Hematopoietic multipotent progenitor cell treated with erythropoietin and hydrocortisone succinate and interleukin-3 and kit ligand, for 4 days (in vitro differentiated cells): ENCODE measurements at places on chromosomes 4 and X.

- DNase-seq: no peak
Measured at GRCh38 chr4:57462843-57463242, 352.7 kb upstream of the IGFBP7 start.

- no peak for DNase-seq
Measured at GRCh38 chr4:144599621-144600020, 46.3 kb upstream of the HHIP start.

DNA sequence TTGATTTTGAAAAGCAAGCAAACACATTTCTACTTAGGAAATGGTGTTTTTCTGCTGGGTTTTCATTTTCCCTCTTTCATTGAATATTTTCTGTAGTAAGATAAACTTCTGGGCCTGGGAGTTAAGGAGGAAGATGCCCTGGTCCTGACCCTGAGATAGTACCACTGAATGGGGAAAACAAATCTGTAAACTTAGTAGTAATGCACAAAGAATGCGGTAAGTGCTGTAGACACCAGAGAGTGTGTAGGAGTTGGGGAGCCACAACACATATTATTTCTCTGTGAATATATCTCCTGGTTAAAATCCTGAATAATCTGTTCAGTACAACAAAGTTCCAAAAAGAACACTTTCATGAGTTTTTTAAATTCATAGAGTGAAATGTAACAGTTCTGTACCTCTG, 178.3 kb downstream of the MAPK10 start:
- no peak for DNase-seq

GRCh38 chr4:106353786-106354185, 14.8 kb downstream of the GIMD1 start:
- no peak for DNase-seq

GRCh38 chr4:40923316-40924095, 173.8 kb downstream of the NSUN7 start:
- DNase-seq: no peak

DNA sequence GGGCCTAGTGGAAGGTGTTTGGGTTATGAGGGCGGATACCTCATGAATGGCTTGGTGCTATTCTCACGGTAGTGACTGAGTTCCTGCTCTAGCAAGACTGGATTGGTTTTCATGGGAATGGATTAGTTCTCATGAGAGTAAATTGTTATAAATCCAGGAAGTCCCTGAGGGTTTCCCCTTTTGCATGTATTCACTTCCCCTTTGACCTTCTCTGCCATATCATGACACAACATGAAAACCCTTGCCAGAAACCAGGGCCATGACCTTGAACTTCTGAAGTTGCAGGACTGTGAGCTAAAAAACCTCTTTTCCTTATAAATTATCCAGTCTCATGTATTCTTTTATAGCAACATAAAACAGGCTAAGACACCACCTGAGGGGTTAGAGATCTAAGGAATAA, 529.7 kb upstream of the RPS6KA3 start:
- no peak for DNase-seq

DNA sequence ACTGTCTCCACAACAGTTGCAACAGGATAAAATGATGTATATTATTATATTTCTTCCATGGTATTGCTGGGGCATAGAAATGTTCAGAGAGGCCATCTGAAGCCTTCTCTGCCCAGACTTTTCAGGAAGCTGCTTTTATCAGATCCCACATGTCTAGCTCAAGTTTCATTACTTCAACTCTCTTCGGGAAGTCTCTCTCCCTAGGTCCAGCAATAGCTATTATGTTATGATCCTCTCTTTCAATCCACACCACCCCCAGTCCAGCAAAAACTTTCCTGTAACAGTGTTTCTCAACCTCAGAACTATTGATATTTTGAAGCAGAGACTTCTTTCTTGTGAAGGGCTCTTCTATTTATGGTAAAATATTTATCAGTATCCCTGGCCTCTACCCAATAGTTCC, 44.9 kb downstream of the CXCL1 start:
- DNase-seq: no peak

DNA sequence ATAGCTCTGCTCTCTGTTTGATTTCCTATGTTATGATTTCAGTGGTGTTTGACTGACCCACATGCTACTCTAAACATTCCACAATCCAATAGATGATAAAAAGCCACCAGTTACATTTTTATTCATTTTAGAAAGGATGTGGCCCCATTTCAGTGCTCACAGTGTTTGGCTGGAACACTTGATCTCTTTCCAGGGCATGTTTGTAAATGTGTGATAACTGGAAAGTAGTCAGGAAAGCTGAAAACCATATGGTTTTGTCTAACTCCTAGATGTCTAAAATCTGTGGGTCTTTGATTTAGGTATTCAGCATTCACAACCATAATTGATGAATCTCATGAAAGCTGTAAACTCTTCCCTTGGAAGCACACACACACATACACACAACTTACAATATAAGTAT, 904.9 kb upstream of the AGA start:
- no peak for DNase-seq

DNA sequence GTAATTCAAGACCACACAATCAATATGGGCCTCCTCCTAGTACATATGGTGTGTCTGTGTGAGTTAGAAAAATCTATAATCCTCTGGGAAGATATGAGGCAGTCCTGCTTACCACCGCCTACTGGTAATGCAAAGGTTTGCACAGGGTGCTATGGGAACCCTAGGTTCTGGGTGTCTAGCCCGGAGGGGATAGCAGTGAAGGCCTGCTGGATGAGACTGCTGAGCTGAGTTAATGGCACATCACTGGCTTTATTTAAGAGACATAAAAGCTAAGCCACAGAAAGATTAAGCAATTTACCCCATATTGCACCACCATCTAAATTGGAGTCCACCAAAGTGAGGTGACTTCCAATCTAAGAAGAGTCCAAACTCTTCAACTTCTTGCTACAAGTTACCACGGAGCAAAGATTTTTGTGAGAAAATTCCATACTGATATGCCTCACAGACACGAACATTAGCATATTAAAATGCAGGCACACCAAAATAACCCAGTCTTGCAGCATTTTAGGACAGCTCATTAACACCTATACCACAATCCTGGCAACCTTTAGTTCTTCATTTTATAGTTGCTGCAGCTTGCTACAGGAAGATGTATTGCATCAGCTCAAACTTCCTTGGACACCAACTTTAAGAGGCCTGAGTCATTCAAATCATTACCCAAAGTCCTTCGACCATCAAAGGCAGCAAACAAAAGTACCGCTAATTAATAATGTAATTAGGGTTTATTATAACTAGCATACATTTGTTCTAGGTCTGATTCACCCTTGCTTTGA, 13.7 kb downstream of the DGKK start:
- peak; percentile 26 for DNase-seq

GRCh38 chrX:9724711-9725110, 40.9 kb downstream of the GPR143 start:
- no peak for DNase-seq

GRCh38 chr4:683982-684622, 4.8 kb downstream of the SLC49A3 start:
- DNase-seq: peak; percentile 85

DNA sequence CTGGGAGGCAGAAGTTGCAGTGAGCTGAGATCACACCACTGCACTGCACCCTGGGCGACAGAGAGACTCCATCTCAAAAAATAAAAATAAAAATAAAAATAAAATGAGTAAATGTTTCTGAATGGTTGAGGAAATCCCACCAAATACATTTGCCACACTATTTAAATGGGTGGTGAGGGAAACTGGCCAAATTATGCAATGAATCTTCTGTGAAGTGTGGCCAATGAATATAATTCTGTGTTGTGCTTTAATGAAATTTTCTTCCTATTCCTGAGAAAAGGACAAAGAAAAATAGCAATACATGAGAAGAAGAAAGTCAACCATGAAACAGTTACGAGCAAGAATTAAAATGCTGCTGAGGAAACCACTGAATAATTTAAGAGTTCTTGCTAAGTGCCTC, 69.9 kb downstream of the CAMK2D start:
- DNase-seq: no peak

- DNase-seq: no peak
Measured at GRCh38 chr4:101954351-101954750, 163.8 kb downstream of the BANK1 start.

DNA sequence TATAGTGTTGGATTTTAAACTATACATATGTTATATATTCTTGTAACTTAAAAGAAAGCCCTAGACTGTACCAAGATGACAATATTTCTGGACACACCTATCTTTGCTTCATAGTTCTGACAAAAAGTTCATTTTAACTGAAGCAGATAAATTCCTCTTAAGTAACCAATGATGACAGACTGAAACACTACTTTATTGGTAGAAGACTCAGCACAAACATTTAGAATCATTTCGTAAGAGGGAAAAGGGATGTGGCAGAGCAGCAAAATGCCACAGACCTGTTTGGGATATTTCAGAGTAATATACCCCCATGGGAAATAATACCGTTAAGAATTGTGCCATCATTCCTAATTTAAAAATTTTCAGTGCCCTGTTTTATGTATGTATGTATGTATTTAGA, 56.2 kb downstream of the APOO start:
- no peak for DNase-seq
